Activated T-helper 2 cell treated with anti-CD3 and anti-CD28 coated beads, Interferon-gamma antibody, Interleukin-2, Interleukin-4, amounts not matched to agents 10 μg/mL and 5 μg/mL and 100 μg/mL, durations not matched to agents 14 hours and 24 hours and 36 hours (primary cell): ENCODE measurements at places on chromosomes 3 and 15.

GRCh38 chr3:82410366-82410765 lies 648.9 kb upstream of the GBE1 start:
- no peaks in the 10 kb centered on the region for H3K4me1 ChIP-seq
- no peak for DNase-seq
- no peak overlapping the region for H3K27ac ChIP-seq
- no peaks in the 10 kb centered on the region for H3K27me3 ChIP-seq
- no peak overlapping the region for H3K4me3 ChIP-seq
- no peaks in the 10 kb centered on the region for H3K36me3 ChIP-seq

DNA sequence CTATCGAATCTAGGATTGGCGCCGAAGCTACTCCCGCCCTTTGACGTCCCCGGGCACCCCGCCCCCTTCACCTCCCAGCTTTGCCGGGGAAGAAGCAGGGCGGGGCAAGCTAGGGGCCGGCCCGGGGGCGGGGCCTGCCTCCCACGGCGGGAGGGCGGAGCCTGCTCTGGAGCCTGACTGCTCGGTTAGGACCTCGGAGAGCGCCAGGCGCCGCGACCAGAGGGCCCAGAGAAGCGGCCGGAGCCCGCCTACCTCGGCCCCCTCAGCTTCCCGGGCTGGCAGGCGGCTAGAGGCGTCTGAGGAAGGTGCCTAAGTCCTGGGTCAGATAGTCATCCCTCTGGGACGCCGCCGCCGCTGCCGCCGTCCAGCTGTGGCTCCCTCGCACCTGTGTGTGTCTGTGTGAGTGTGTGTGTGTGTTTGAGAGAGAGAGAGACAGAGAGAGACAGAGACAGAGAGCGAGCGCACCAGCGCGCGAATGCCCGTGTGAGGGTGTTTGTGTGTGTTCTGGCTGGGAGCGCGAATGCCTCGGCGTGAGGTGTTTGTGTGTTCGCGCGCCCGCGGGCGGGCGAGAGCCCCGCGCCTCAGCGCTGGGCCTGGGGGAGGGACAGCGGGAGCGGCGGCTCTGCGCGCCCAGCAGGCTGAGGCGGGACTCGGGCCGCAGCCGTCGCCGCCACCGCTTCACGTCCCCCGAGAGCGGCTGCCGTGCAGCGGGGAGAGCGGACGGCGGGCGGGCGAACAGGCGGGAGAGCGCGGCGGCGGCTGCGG lies at the start of gene STXBP5L:
STXBP5L (plus strand) TSS at position 176 of the 765 bp plus-strand sequence. CDS start 1,374 bp downstream, outside the sequence.
- DNase-seq = peak; percentile 48
- H3K4me1 ChIP-seq = peaks cover 10% of the 10 kb centered on the region
- no peak within 1 kb of the TSS for H3K27ac ChIP-seq
- peaks cover 44% of the 10 kb centered on the region for H3K27me3 ChIP-seq

- no peak overlapping the region for H3K4me3 ChIP-seq
- no peaks in the 10 kb centered on the region for H3K27me3 ChIP-seq
- peaks cover 7% of the 10 kb centered on the region for H3K4me1 ChIP-seq
- peaks cover 3% of the 10 kb centered on the region for H3K36me3 ChIP-seq
- DNase-seq = no peak
Observed at GRCh38 chr3:81723732-81724313, 37.6 kb downstream of the GBE1 start.

DNA sequence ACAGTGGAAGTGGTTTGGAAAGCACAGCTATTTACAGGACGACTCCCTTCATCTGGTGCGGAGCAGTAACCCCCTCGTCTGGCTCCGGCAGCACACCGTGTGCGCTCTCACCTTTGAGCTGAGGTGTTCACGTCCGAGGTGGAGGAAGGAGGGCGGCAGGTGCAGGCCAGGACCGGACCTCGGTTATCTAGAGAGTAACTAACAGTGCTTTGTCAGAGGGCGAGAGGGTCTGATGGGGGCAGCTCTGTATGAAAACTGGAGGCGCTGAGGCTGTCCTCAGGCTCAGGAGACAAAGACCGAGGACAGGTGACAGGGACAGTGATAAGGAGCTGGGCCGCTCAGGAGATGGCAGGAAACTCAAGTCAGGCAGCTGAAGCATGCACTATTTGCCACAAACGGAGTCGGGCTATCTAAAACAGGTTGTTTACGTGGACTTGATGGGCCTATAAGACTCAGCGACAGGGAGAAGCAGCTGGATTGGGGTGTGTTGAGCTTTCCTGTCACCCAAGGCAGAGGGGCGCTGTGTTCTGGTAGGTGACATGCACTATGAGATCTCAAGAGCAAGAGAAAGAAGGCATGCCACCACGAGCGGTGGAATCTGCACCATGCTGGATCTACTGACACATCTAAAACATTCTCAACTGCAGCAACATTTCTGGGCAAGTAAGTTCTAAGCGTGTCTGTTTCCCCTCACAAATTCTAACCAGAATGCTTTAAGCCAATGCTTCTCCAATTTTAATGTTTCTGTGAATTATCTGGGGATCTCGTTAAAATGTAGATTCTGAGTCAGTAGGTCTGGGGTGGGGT lies 155.2 kb downstream of the XXYLT1 start:
- no peaks in the 10 kb centered on the region for H3K4me1 ChIP-seq
- DNase-seq = no peak
- no peak overlapping the region for H3K27ac ChIP-seq
- no peaks in the 10 kb centered on the region for H3K27me3 ChIP-seq
- no peaks in the 10 kb centered on the region for H3K36me3 ChIP-seq

DNA sequence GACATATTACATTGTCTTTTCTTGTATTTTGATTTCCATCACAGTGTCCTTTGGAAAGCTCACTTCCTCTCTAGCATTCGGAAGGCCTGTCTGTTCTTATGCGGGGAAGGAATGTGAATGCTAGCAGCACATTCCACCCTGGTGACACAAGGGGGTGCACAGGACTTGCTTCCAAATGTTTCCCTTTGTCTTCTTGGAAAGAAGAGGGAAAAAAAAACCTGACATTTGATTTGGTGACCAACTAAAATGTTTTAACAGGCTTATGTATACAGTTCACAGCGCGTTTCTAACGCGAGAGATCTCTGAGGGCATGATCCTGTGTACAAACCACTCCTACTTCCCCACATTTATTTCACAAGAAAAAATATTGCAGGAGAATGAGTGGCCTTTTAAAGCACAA lies 107.6 kb upstream of the FXR1 start:
- no peaks in the 10 kb centered on the region for H3K27me3 ChIP-seq
- H3K27ac ChIP-seq = no peak overlapping the region
- no peaks in the 10 kb centered on the region for H3K36me3 ChIP-seq
- no peaks in the 10 kb centered on the region for H3K4me1 ChIP-seq

DNA sequence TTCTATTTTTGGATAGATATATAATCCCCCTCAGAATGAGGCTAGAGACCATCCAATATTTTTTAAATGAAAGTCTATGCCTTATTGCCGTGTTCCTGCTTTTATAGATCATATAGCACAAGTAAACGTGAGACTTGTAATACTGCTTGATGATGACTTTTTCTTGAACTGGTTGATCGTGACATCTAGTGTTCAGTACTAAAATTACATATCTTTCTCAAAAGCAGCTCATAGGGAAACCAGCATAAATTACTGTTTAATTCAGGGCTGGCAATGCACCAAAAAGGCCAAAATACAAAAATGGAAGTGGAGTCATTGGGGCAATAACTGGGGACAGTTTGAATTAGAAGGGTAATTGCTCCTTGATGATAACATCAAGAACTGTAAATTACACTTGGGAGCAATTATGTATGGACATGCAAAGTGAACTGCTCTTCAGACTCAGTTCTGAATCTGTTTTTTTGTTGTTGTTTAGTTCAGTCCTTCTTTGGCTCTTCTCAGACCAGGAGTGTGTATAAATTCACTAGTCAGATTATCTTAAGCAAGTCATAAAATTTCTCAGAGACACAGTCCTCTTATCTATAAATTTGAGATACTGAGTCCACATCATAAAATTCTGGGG lies 325.3 kb downstream of the THSD4 start:
- H3K27ac ChIP-seq = no peak overlapping the region
- no peaks in the 10 kb centered on the region for H3K4me1 ChIP-seq
- H3K27me3 ChIP-seq = peaks cover 10% of the 10 kb centered on the region
- no peak for DNase-seq

- DNase-seq = no peak
- peaks cover 26% of the 10 kb centered on the region for H3K4me1 ChIP-seq
- H3K4me3 ChIP-seq = no peak overlapping the region
- no peaks in the 10 kb centered on the region for H3K36me3 ChIP-seq
- no peak overlapping the region for H3K27ac ChIP-seq
Observed at GRCh38 chr15:60854858-60855564, 374.1 kb downstream of the RORA start.

GRCh38 chr3:129211772-129212171 lies 28.1 kb upstream of the CNBP start:
- H3K27ac ChIP-seq = no peak overlapping the region
- H3K4me1 ChIP-seq = no peaks in the 10 kb centered on the region
- no peaks in the 10 kb centered on the region for H3K36me3 ChIP-seq
- no peak for DNase-seq
- peaks cover 5% of the 10 kb centered on the region for H3K27me3 ChIP-seq

DNA sequence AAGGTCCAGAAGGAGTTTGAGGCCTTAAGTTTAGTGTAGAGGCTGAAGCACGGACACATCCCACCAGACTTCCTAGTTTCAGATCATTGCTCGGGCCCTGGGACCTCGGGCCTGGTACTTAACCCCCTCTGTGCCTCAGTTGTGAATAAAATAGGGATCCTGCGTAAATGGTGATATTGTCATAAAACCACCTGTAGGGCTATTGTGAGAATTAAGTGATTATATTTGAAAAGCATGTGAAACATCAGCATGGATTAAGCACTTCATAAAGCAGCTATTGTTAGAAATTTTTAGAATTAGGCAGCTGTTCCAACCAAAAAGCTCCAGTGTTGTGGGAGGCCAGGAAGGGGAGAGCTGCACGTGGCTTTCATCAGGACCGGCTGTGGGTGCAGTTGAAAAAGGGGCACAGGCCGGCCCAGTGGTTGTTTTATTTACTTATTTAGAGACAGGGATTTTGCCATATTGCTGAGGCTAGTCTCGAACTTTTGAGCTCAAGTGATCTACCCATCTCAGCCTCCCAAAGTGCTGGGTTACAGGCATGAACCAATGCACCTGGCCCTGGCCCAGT lies 4.4 kb downstream of the RCCD1 start:
- no peak overlapping the region for H3K27ac ChIP-seq
- peaks cover 14% of the 10 kb centered on the region for H3K4me1 ChIP-seq
- no peak for DNase-seq
- H3K36me3 ChIP-seq = peaks cover 54% of the 10 kb centered on the region
- no peaks in the 10 kb centered on the region for H3K27me3 ChIP-seq
- H3K4me3 ChIP-seq = no peak overlapping the region

GRCh38 chr3:105842943-105843342 lies 25.9 kb downstream of the CBLB start:
- peaks cover 47% of the 10 kb centered on the region for H3K4me1 ChIP-seq
- H3K4me3 ChIP-seq = no peak overlapping the region
- H3K27me3 ChIP-seq = no peaks in the 10 kb centered on the region
- DNase-seq = no peak

GRCh38 chr3:149660462-149660861 lies 2.6 kb upstream of the WWTR1 start:
- peaks cover 40% of the 10 kb centered on the region for H3K27me3 ChIP-seq
- peaks cover 18% of the 10 kb centered on the region for H3K4me1 ChIP-seq
- H3K27ac ChIP-seq = no peak overlapping the region
- DNase-seq = no peak
- no peaks in the 10 kb centered on the region for H3K36me3 ChIP-seq

DNA sequence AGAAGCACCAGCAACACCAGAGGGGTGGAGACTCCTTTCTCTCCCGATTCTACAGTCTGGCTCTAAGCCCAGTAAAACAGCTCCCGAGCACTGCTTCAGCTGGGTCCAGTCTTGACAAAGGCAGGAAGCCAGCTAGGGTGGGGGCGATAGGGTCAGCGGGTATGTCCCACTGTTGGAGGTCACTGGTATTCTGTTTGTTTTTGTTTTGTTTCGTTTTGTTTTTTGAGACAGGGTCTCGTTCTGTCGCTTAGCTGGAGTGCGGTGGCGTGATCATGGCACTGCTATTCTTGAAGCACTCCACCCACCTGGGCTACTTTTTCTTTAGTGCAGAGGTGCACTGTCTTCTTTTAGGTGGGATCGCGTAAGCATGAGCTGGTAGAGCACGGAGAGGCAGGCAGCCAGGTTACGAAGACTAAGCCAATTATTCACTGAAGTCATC lies 16.3 kb downstream of the GCSAM start:
- peaks cover 31% of the 10 kb centered on the region for H3K36me3 ChIP-seq
- no peak overlapping the region for H3K27ac ChIP-seq
- H3K27me3 ChIP-seq = no peaks in the 10 kb centered on the region
- H3K4me3 ChIP-seq = no peak overlapping the region
- H3K4me1 ChIP-seq = peaks cover 28% of the 10 kb centered on the region

DNA sequence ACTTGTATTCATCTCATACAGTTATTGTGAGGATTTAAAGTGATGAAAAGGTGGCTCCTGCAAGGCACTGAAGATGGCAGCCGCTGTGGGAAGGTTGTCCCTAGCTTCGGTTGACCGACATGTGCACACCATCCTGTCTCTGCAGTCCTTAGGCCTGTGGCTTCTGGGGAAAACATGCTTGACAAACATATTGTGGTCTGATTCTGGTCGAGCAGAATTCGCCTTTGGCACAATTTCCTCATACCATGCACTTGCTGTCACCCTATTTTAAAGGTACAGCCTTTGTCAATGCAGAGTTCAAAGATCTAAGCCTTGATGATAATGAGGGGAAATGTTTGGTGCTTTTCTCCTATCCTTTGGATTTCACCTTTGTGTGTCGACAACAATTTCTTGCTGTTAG lies 50.9 kb downstream of the PRICKLE2 start:
- H3K4me3 ChIP-seq = no peak overlapping the region
- H3K4me1 ChIP-seq = no peaks in the 10 kb centered on the region
- H3K36me3 ChIP-seq = no peaks in the 10 kb centered on the region
- no peak overlapping the region for H3K27ac ChIP-seq
- peaks cover 3% of the 10 kb centered on the region for H3K27me3 ChIP-seq

GRCh38 chr15:27454281-27455075 lies 483.5 kb downstream of the GABRG3 start:
- no peaks in the 10 kb centered on the region for H3K4me1 ChIP-seq
- no peaks in the 10 kb centered on the region for H3K36me3 ChIP-seq
- H3K27ac ChIP-seq = no peak overlapping the region
- no peaks in the 10 kb centered on the region for H3K27me3 ChIP-seq

- H3K4me3 ChIP-seq = no peak overlapping the region
- no peaks in the 10 kb centered on the region for H3K36me3 ChIP-seq
- no peaks in the 10 kb centered on the region for H3K4me1 ChIP-seq
Observed at GRCh38 chr3:62367763-62368195, 5.6 kb downstream of the FEZF2 start.

- DNase-seq = no peak
- H3K4me3 ChIP-seq = no peak overlapping the region
- peaks cover 3% of the 10 kb centered on the region for H3K4me1 ChIP-seq
- H3K27ac ChIP-seq = no peak overlapping the region
- peaks cover 5% of the 10 kb centered on the region for H3K36me3 ChIP-seq
Observed at GRCh38 chr3:188351648-188352047, 197.7 kb downstream of the LPP start.

GRCh38 chr3:124570232-124570631 lies 160.0 kb upstream of the UMPS start:
- no peak overlapping the region for H3K27ac ChIP-seq
- H3K36me3 ChIP-seq = no peaks in the 10 kb centered on the region
